ENCODE measurements at places on chromosomes 12 and 14.

DNA sequence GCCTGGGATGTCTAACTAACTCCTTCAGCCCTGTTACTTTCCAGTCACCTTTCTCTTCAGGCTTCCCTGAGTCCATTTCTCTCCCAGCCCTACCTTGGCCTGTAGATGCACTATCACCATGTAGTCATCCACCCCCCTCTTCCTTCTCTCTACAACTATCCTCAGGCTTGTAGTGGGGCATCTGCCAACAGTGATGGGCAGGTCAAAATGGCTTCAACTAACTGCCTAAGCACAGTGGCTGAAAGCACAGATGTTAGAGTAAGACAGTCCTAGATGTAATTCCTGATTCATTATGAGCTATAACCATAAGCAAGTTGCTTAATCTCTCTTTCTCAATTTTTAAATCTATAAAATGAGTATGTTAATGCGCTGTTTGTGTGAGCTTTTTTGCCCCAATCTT lies 133.6 kb upstream of the NAV3 start:
- no peak for DNase-seq

DNA sequence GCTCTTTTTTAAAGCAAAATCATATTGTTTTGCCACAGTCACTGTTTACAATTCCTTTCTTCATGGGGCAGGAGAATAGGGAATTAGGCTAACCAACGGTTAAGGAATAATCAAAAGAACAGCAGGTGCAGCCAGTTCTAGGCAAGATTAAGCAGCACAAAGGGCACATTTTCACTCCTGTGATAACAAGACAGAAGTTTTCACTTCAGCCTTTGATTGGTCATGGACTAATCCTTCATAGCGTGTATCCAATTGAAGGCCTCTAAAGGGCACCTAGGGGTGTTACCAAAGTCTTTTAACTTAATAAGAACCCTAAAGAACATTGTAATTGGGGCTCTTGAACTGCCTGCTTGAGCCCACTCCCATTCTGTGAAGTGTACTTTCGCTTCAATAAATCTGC lies 206.9 kb upstream of the AMIGO2 start:
- DNase-seq: no peak

- DNase-seq: no peak
Measured at GRCh38 chr12:93589081-93589480, 16.6 kb downstream of the SOCS2 start.

DNA sequence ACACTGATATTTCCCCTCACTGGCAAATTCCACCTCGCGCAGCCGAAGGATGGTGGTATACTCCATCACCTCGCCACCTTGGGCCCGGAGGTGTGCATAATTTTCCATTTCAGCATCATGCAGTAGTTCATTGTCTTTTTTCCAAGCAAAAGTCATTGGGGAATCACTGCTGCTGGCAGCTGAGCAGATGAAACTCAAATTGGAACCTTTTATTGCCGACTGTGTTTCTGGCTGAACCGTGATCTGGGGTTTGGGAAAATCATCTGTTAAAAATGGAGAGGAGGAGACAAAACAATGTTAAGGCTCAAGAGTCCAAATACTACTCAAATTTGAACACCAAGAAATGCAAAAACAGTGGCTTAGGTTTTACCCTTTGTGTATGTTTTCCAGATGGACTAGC lies 39.7 kb downstream of the LRIG3 start:
- no peak for DNase-seq

DNA sequence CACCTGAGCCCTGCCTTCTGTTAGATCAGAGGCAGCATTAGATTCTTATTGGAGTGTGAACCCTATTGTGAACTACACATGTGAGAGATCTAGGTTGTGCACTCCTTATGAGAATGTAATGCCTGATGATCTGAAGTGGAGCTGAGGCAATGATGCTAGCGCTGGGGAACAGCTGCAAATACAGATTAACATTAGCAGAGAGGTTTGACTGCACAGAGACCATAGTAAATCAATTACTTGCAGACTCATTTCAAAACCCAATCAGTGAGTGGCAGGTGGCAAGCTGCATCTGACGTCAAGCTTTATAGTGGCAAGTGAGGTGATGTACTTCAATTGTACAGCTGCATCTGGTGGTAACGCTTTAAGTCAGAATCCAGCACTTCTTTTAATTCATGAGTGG lies 141.6 kb downstream of the GPHN start:
- no peak for DNase-seq

DNA sequence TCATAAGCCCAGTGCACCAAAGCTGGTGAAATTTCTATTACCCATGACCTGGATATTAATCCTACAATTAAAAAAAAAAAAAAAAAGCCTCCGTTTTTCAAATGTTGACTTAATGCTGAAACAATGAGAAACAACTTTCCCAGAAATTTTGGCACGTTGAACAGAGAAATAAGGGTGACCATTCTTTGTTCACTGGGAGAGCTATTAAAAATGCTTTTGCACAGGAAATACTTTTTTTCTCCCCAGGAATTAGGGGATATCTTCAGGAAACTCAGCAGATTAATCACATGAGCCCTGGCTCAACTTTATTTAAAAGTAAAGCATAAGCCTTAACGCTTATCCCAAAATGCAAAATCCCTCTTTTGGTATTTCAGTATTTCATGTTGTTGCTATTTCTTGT lies 54.8 kb upstream of the FLRT2 start:
- DNase-seq: no peak

DNA sequence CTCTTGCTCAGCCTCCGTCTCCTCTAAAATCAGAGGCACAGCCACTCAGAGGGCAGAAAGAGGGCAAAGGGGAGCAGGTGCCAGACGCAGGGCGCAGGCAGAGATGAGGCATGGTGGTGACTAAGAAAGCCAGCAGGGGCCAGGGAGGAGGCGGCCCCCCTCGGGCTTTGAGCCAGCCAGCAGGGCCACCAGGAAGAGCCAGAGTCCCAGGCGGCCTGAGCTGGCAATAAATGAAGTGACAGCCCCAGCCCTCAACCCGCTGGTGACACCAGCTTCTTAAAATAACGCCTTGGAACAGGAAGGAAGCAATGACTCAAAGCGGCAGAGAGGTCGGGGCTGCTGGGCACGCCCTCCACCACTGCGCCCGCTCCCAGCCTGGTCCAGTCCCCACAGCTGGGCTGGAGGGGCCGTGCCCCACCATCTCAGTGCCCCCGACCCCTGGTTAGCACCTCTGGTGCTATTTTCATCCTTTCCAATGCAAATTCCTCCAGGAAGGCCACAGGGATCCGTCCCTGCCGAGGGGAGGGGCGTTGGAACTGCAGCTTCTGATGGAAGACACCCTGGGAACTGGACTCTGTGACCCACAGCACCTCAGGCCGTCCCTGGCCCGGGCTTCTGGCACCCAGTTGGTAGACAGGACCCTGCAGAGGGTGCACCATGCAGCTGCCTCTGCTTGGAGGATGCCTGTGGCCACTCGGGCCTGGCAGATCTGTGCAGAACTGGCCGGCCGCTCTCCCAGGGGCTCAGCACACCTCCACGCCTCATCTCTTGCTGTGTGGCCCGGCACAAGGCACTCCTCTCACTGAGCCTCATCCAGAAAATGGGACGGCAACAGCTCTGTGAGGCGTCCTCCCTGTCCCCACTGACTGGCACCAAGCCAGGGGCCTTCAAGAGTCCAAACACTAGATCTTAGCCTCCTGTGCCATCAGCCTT lies 113.7 kb downstream of the NCOR2 start:
- DNase-seq: no peak

- no peak for DNase-seq
Measured at GRCh38 chr14:92928258-92928629, 5.3 kb downstream of the CHGA start.

DNA sequence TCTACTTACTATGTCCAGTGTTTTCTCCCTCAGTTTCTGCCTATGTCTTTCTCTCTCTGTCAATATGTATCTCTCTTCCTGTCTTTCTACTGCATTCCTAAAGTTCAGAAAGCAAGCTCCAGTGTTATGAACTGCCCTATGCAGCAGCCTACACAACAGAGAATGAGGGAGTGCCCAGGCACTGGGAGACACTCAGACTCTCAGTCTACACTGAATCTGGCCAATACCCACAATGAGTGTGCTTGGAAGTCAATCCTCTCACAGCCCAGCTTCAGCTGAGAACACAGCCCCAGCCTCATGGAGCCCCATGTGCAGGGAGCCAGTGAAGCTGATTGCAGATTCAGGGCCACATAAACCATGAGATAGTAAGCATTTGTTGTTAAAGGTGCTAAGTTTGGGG lies 128.7 kb downstream of the ALG10 start:
- DNase-seq: no peak

DNA sequence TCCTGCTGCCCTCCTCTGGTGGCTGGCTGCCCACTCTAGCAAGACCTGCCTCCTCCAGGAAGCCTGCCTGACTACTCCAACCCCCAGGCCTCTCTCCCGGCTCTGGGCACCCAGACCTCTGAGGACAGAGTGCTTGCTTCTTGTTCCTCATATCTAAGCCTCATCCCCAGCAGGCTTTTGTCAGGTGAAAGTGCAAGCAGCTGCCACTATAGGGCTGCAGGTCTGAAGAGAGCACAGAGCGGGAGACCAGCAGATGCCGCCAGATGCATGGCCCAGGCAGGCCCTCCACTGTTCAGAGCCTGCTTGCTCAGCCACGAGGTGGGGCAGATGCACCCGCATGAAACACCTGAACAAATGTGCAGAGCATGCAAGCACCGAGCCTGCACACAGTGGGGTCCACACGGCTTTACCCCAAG lies 73.0 kb downstream of the SERPINA3 start:
- no peak for DNase-seq

Data from HEK293T (cell line).